Stimulated activated CD8-positive, alpha-beta memory T cell treated with anti-CD3 and anti-CD28 coated beads, Interleukin-12 subunit alpha, Interleukin-12 subunit beta, amount 100 ng/mL, for 4 hours (primary cell): ENCODE measurements at places on chromosomes 2 and 18.

GRCh38 chr2:241944821-241945220, 75.3 kb downstream of the RTP5 start:
- no peak for DNase-seq

DNA sequence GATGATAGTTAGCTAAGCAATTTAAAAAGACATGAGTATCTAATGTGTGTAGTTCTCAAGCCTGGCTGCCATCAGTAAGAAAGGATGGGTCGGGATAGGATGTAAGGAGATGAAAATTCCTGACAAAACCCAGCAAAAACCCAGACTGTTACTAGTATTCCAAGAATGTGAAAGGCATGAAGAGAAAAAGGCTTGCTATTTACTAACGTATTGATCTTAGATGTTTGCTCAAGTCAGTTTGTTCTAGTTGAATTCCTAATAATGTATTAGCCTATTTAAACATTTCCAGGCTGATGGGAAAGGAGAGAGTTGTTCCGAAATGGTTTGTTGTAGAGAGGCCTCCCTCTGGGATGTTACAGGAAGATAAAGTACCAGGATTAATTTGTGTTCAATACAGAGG, 88.2 kb downstream of the ZNF532 start:
- DNase-seq: no peak

GRCh38 chr2:1736997-1737480, 7.3 kb downstream of the PXDN start:
- no peak for DNase-seq

- no peak for DNase-seq
Measured at GRCh38 chr2:63438181-63438580, 150.1 kb downstream of the WDPCP start.

- DNase-seq: no peak
Measured at GRCh38 chr2:237533668-237534161, 32.7 kb upstream of the PRLH start.

- DNase-seq: no peak
Measured at GRCh38 chr2:12710301-12710700, 6.4 kb upstream of the TRIB2 start.

DNA sequence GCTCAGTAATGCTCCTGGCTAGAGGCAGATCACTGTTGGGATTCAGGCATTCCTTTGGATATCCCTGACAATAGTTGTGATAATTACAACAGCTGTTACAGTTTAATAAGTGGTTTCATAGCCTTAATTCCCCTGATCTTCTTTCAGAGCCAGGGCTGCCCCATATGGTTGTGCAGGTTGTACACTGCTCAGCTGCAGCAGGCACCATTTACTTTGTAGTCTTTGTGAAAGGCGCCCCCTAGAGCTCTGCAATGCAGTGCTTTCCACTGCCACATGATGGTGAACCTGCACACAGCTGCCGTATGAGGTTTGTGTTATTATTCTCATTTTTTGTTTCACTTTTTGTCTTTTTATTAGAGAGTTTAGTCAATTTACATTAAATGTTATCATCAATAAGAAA, 239.1 kb downstream of the KCNS3 start:
- DNase-seq: no peak

DNA sequence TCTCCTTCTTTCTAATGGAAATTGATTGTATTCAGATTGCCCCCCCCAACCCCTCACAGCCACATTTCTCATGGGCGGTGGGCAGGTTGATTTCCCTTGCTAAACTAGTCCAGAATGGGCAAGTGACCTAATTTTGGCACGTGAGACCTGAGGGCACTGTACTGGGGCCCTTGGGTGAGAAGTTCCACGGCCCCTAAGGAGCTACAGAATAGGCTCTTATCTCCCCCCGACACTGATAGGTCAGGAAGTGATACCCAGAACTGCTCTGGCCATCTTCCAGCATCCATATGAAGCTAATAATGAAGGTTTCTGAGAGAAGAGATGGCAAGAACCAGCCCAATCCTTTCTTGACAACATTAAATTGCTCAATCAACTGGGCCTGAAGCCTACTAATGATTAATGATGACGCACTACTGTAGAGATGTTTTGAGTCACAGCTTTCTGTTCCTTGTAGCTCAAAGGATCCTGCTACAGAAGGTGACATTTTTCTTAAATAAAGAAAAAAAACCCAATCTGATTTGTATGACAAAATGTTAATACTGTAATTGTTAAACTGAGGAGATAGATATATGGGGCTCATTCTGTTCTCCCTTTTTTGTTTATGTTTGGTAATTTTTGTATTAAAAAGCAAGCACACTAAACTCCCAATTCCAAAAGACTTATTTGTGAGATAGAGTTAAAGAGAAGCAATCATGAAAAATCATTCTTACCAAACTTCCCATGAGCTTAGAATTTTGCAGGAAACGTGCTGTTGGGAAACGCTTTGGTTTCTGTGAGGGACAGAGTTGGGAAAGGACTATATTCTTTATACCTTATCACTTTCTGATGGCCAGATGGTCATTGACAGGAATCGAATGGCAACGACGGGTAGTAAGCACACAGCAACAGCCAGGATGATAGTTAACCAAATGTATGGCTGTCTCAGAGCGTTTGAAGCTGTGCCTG, 28.2 kb upstream of the NARS1 start:
- no peak for DNase-seq

DNA sequence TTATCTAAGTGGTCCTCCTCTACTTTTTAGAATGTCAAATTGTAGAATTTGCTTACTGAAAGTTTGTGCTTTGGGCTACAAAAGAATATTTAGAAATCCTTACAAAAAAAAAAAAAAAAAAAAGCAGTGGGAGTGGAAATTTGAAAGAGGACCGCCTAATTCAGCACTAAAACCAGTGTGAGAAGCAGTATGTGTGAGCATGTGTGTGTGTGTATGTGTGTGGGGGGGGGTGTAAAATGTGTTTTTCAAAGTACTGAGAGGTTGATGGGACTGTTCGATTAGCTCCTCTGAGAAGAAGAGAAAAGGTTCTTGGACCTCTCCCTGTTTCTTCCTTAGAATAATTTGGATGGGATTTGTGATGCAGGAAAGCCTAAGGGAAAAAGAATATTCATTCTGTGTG, at the start of gene VIT:
Gene VIT, plus strand, starts transcription at position 175 of the 400 bp plus-strand sequence. CDS start 19,664 bp downstream, outside the sequence.
- no peak for DNase-seq

DNA sequence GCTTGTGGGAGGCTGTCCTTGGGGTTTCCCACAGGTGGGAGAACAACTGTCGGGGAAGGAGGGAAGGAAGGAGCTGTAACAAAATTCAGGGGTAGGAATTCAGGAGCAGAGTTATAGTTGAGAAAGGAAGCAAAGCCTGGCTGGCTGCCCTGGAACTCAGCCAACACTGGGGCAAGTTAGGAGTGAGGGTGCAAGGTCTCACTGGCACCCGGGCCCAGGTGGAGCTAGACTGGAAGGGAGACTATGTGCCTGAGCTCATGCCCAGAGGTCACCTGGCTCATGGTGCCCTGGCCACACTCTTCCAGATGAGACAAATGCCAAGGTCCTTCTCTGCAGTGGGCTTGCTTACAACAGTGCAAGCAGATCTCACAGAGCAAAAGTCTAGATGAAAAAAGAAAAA, 75.6 kb upstream of the ARHGAP28 start:
- no peak for DNase-seq

GRCh38 chr2:235218486-235218907, 266.7 kb downstream of the SH3BP4 start:
- DNase-seq: no peak

DNA sequence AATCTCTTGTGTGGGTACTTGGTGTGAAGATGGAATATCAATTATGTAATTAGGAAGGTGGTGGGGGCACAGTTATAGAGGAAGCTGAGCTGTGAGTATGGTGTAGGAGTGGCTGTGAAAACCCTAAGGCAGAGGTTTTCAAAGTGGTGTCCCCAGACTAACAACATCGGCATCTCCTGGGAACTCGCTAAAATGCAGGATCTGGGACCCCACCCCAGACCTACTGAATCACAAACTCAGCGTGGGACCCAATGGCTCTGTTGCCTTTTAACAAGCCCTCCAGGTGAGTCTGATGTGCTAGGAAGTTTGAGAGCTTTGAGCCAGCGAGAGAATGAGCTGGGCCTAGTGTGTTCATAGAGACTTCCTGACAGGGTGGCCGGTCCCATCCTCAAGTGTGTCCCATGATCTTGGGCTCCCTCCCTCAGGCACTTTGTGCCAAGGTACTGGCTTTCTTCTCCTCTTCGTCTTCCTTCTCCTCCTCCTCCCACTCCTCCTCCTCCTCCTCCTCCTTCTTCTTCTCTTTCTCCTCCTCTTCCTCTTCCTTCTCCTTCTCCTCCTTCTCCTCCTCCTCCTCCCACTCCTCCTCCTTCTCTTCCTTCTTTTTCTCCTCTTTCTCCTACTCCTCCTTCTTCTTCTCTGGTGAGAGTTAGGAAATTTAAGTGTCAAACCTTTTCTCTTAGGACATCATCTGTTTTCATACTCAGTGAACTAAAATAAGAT, 86.6 kb downstream of the PDK1 start:
- DNase-seq: no peak

- no peak for DNase-seq
Measured at GRCh38 chr2:133846476-133846875, 278.2 kb upstream of the NCKAP5 start.

DNA sequence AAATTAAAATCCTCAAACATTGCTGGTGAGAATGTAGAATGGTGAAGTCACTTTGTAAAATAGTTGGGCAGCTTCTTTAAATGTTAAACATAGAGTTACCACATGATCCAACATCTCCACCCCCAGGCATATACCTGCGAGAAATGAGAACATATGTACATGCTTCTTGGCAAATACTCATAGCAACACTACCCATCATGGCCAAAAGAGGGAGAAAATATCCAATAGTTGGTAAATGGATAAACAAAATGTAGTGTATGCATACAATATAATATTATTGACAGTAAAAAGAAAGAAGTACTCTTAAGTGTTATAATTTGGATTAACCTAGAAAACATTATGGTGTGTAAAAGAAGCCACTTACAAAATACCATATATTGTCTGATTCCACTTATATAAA, 185.9 kb downstream of the CDH7 start:
- DNase-seq: no peak

- no peak for DNase-seq
Measured at GRCh38 chr2:154551649-154552048, 146.8 kb upstream of the KCNJ3 start.

- no peak for DNase-seq
Measured at GRCh38 chr18:3223356-3223755, 3.6 kb upstream of the MYOM1 start.

DNA sequence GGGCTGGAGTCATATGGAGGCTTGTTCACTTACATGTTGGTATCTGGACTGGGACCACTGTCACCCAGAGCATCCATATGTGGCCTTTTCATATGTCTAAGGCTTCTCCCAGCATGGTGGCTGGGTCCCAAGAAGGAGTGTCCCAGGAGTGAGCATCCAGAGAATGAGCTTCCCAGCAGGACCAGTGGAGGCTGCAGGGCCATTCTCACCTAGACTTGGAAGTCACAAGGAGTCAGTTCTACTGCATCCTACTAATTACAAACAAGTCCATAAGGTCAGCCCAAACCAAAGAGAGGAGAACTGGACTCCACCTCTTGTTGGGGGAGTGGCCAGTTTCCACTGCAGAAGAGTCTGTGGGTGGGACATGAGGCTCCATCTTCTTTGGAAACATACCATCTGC, 5.1 kb upstream of the TEX51 start:
- no peak for DNase-seq

GRCh38 chr18:23900994-23901393, 113.6 kb upstream of the TTC39C start:
- no peak for DNase-seq

DNA sequence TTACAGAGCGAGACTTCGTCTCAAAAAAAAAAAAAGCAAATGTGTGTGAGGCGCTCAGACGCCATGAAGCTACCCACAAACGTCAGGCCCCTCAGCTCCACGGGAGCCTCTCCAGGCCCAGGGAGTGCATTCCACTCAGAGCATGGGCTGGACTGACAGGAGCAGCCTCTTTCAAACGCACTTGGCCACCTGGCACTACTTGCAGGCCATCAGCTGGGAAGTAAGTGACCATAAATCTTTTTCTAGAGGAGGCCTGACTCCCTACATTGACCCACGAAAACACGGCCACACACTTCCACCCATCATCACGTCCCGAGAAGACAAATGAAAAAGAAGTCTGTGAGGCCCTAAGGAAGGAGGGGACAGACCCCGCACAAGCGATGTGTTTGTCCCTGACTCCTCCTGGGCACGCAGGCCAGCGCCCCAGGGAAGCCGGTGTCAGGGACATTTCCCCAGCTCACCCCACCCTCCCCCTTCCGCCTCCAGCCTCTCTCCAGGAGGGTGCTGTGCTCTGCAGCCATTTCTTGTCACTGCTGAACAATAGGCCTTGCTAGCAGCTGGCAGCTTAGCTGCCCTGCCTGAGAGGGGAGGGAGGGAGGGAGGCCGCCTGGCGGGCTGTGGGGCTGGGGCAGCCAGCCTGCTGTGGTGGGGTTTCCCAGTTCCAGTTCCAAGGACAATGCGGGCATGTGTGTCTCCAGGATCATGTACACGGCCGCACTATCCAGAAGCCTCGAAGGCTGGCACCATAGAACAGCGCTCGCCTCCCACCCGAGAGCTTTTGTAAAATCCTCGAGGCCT, 26.6 kb downstream of the SERTAD2 start:
- DNase-seq: no peak

DNA sequence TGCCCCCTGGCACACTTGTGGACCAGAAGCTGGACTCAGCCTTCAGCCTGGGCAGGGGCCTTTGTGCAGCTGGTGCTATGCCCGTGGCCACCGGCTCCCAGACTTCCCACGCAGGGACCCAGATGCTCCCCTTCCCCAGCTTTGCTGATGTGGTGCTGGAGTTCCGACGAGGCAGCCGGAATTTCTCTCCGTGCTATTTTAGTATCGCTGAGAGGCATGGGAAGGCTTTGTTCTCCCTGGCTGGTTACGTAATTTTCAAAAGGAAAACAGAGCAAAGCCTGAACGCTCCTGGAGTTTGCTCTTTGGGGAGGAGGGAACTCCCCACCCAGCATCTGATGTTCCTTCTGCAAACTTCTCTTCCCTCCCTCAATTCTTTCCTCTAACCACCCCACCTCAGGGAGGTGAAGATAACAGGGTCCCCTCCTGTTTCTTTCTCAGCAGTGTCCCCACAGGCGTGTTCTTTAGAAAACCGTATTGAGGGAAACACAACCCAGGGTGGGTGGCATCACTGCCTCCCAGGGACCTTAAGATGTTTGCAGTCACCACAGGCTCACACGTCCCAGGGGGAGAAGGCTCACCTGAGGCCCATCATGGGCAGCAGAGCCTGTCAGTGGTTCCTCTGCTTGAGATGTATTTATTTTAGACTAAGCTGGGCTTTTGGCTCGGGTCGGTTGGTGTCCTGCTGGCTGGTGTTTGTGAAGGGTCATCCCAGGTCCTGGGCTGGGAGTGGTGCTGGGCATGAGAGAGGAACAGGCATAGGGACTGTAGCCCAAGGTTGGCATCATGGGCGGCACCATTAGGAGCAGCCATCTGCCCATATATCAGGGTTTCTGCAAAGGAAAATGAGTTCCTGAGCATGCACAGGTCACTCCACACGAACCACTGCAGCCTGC, 95.0 kb downstream of the MAPK4 start:
- DNase-seq: no peak

DNA sequence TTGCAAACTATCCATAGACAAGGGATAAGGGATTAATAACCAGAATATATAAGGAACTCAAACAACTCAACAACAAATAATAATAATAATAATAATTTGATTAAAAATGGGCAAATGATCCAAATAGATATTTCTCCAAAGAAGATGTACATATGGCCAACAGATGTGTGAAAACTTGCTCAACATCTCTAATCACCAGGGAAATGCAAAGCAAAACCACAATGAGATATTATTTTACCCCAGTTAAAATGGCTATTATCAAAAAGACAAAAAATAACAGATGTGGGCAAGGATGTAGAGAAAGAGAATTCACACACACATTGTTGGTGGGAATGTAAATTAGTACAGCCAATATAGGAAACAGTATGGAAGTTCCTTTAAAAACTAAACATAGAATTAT, 26.9 kb downstream of the DNAH7 start:
- no peak for DNase-seq
